ENCODE measurements at places on chromosomes 11 and 22. TPM values are rescaled to one million over a fixed set of nuclear protein-coding genes. Genes with fewer than 3 reads are reported as not detected.

CSNK2A3 gene
- 1.0 TPM for total RNA-seq

NAALADL1 gene
- 23.4 TPM for total RNA-seq

FXYD2 gene
- 9.3 TPM for total RNA-seq

RNF214 gene
- 50.1 TPM for total RNA-seq

VPREB1 gene
- total RNA-seq: not detected

CATSPERZ gene
- not detected for total RNA-seq

KRTAP5-10 gene
- not detected for total RNA-seq

HMOX1 gene
- total RNA-seq: 7.7 TPM

LINC01488 gene
- not detected for total RNA-seq

NAALAD2 gene
- not detected for total RNA-seq

PHLDA2 gene
- 1.1 TPM for total RNA-seq

BRD1 gene
- 88.1 TPM for total RNA-seq

PATE4 gene
- total RNA-seq: not detected

GAB4 gene
- total RNA-seq: not detected

MS4A14 gene
- total RNA-seq: not detected

FAM83F gene
- total RNA-seq: 0.29 TPM

CNGA4 gene
- 0.58 TPM for total RNA-seq

RCOR2 gene
- not detected for total RNA-seq

GRM5 gene
- not detected for total RNA-seq

SNX32 gene
- 0.64 TPM for total RNA-seq

CFAP68 gene
- 14.8 TPM for total RNA-seq

GSTT2 gene
- total RNA-seq: not detected

TNNI2 gene
- total RNA-seq: not detected

C11orf68 gene
- total RNA-seq: 59.5 TPM

KIAA1671 gene
- 10.2 TPM for total RNA-seq

OR8K3 gene
- not detected for total RNA-seq

GP1BB gene
- not detected for total RNA-seq

MRGPRX3 gene
- total RNA-seq: not detected

EFCAB6 gene
- 0.84 TPM for total RNA-seq

C11orf42 gene
- not detected for total RNA-seq

MPPED2 gene
- total RNA-seq: not detected

PLA2G3 gene
- total RNA-seq: not detected

PRG3 gene
- not detected for total RNA-seq

MISFA gene
- 0.69 TPM for total RNA-seq

B4GALNT4 gene
- 2.2 TPM for total RNA-seq

NXPE1 gene
- not detected for total RNA-seq

IFITM5 gene
- not detected for total RNA-seq

SLC5A12 gene
- total RNA-seq: not detected

All from CD4-positive, alpha-beta memory T cell (primary cell).